ENCODE measurements at places on chromosomes 3 and 15.

- H3K27ac ChIP-seq: no peak overlapping the region
- H3K36me3 ChIP-seq: no peaks in the 10 kb centered on the region
- no peaks in the 10 kb centered on the region for H3K27me3 ChIP-seq
- DNase-seq: no peak
Measured at GRCh38 chr3:142676151-142676550, 47.7 kb upstream of the TRPC1 start.

- no peak overlapping the region for H3K27ac ChIP-seq
- H3K36me3 ChIP-seq: peaks cover 5% of the 10 kb centered on the region
- DNase-seq: no peak
- peaks cover 11% of the 10 kb centered on the region for H3K4me1 ChIP-seq
- H3K4me3 ChIP-seq: no peak overlapping the region
- H3K27me3 ChIP-seq: peaks cover 21% of the 10 kb centered on the region
Measured at GRCh38 chr15:55527150-55527549, 19.1 kb upstream of the DNAAF4 start.

DNA sequence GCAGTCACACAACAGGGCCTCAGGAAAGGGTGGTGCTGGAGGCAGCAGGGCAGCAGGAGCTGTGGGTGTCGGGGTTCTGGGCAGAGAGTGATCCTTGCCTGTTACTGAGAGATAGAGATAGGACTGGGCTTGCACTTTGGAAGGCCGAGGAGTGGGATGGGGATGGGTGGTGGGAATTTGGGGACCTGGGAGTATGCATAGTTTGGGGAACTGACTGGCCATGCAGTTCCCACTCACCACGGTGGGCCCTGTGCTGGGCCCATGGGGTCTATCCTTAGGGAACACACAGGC lies 192.5 kb upstream of the LINGO1 start:
- H3K4me1 ChIP-seq: peaks cover 2% of the 10 kb centered on the region
- H3K4me3 ChIP-seq: no peak overlapping the region
- H3K36me3 ChIP-seq: no peaks in the 10 kb centered on the region
- no peak for DNase-seq
- H3K27ac ChIP-seq: no peak overlapping the region

DNA sequence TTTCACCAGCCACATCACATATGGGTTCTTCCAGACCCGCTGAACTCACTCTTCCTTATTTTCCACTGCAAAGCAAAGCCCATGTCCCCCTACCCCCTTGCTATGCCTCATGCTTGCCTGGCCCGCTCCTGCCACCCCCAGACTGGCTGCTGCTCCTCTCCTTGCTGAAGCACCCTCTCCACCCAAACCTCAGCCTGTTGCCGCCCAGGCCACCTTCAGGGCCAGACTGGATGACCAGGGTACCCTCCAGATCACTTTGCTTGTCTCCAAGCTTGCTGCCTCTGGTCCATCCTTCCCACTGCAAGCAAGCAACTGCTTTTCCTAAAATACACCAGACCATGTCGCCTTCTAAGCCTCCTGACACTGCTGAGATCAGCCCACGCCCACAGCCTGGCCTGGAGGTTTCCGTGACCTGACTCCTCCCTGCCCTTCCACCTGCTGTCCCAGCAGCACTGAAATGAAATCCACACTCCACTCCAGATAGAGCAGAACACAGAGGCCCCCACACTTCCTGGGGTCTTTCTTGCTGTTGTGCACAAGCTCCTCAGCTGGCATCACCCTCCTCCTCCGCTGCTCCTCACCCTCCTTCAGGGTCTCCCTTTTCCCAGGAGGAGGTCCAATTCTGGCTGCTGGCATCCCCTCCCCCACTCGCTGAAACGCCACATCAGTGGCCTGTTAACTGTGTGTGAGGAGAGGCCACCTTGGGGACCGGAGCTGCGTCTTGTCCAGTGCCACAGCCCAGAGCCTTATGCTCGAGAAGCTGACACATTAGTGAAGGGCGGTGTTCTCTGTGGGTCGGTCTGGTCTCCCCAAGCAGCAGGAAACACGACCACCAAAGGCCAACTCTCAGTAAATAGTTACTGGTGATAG lies 99.1 kb downstream of the ADCY5 start:
- H3K27ac ChIP-seq: peak overlapping the region; percentile 19
- no peak overlapping the region for H3K4me3 ChIP-seq
- H3K4me1 ChIP-seq: peaks cover 66% of the 10 kb centered on the region
- peaks cover 42% of the 10 kb centered on the region for H3K27me3 ChIP-seq
- DNase-seq: no peak
- peaks cover 12% of the 10 kb centered on the region for H3K36me3 ChIP-seq

DNA sequence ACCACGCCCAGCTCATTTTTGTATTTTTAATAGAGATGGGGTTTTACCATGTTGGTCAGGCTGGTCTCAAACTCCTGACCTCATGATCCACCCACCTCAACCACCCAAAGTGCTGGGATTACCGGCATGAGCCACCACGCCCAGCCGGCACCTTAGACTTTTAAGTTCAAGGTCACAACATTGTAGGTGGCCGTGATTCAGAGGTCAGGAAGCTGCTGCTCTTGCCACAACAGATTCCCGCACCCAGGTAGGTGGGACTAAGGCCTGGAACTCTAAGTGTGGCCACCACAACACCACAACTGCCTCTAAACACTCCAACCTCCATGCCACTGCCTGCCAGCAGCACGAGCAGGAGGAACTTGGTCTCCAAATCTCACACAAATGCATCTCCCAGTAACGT lies 196.8 kb downstream of the STT3B start:
- peaks cover 20% of the 10 kb centered on the region for H3K4me1 ChIP-seq
- H3K27ac ChIP-seq: no peak overlapping the region
- no peak for DNase-seq
- H3K36me3 ChIP-seq: no peaks in the 10 kb centered on the region

DNA sequence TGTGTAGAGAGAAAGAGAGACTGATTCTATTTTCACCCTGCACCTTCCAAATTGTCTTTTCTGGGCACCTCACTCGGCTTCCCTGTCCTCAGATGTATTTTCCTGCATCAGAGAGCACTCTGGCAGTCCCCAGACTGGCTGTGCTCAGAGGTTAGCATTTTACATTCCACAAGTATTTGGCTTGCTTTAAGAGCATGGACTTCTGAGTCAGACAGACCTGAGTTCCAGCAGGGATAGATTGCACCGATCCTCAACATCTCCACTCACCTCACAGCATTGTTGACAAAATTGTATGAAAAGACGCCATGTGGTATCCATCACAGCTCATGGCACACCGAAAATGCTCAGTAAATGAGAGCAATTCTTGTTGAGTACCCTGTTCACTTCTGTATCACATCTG lies 45.6 kb downstream of the SST start:
- H3K4me3 ChIP-seq: no peak overlapping the region
- DNase-seq: no peak
- no peaks in the 10 kb centered on the region for H3K36me3 ChIP-seq
- H3K27me3 ChIP-seq: peaks cover 58% of the 10 kb centered on the region
